Activated CD8-positive, alpha-beta memory T cell treated with anti-CD3 and anti-CD28 coated beads, Interleukin-2, amount 10 ng/mL, durations not matched to agents 7 days and 5 days (primary cell): ENCODE measurements at places on chromosomes 3 and 15. TPM values are rescaled to one million over a fixed set of nuclear protein-coding genes. Genes with fewer than 3 reads are reported as not detected.

SCG5 gene
- total RNA-seq: 4.3 TPM

GOLGA6D gene
- 0.12 TPM for total RNA-seq

FYTTD1 gene
- 35.5 TPM for total RNA-seq

RYR3 gene
- total RNA-seq: not detected

GOLGA6A gene
- not detected for total RNA-seq
